ENCODE measurements at places on chromosomes 7 and 10.

- DNase-seq = no peak
Observed at GRCh38 chr10:58772758-58773157, 260.1 kb downstream of the BICC1 start.

GRCh38 chr10:48899781-48900180 lies 39.9 kb downstream of the LRRC18 start:
- DNase-seq = no peak

DNA sequence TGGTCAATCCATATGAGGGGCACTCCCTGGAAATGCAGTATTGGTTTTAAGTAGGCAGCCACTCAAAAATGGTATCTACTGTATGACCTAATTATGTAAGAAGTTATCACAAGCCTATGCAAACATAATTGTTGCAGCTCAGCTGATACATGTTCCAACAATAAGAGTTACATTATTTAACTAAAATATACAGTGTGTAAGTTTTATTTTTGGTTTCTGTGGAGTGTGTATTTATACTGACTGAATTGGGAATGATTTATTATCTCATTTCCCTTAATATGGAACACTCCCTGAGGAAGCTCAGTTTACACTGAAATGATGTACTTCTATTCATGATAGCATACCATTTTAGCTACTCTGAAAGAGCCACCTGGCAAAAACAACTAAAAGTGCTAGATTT lies 2.6 kb upstream of the ING3 start:
- DNase-seq = no peak

- no peak for DNase-seq
Observed at GRCh38 chr7:22435105-22435504, 64.9 kb downstream of the STEAP1B start.

DNA sequence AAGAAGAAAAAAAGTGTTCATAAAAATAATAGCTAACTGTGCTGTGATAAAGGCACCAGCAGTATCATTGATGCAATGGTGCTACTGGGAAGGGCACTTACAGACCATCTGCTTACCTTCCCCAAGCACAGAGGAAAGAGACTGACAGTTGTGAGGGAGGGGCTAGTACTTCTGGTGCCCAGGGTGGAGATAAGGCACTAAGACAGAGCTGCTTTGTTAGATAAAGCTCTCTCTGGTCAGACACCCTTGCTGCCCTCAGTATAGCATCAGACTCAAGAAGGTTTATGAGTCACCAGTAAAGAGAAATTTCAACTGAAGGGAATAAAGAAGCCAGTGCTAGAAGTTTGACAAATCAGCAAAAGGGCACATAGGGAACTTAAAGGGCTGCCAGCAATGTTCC lies 325.6 kb downstream of the HPSE2 start:
- DNase-seq = no peak

All from HS-5 (cell line).